EH (cell line): ENCODE measurements at places on chromosomes 12 and 14.
A peak's percentile ranks its signal among the peaks of the same experiment; 100 is the strongest.

DNA sequence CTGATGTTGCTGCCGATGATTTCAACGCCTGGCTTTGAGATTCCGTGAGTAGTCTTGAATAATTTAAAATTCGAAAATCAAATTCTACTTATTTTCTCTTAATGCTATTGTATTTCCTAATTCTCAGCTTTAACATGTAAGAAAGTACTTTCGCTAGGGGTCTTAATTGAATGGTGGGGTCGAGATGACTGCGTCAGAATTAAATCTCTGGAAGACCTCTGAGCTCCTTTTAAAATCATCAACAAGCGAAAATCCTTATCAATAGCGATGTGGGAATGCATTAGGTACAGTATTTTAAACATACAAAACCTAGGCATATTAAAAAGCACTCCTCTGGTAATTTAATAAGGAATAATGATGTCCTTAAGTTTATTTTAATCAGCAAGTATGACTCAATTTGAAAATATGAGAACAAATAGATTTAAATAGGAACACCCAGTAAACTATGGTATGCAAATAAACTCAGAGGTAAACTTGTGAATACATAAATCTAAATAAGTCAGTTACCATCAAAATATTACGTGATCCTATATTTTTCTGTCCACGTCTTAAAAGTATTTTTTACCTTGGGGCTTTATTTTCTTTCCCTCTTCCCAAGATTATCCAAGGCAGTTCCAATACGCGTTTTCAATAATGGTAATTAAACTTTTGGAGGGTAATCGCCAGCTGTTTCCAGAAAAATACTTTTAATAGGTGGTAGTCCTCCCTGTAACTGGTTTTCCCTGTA is 1.4 kb downstream of the FOXA1 start:
- no peak for DNase-seq

GRCh38 chr12:57086493-57087009 is 2.4 kb upstream of the NAB2 start:
- peak; percentile 81 for DNase-seq

- peak; percentile 8 for DNase-seq
These were observed 25.9 kb upstream of the WNK1 start for GRCh38 chr12:726281-727140.

GRCh38 chr12:97267594-97268202 is 194.9 kb upstream of the RMST start:
- DNase-seq: no peak

DNA sequence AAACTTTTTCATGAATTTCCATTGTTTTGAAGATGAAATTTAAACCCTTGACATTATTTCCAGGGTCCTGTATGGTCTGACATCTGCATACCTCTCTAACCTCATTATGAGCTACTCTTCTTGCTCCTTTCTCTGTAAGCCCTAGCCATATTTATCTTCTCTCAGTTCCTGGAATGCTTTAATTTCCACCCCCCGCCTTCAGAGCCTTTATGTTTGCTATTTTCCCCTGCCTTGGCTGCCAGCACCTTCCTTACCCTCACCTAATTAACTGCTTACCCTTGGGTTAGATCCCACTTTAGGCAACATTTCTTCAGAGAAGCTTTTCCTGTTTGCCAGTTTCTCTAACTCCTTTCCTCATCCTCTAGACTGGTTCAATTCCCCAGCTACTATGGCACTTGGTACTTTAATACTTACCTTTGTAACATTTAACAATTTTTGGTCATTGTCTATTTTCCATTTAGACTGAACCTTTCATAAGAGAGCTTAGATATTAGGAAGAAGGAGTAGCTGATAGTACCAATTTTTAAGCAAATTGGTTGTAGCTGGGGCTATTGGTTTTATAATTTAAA is 6.0 kb downstream of the STYX start:
- DNase-seq: no peak

DNA sequence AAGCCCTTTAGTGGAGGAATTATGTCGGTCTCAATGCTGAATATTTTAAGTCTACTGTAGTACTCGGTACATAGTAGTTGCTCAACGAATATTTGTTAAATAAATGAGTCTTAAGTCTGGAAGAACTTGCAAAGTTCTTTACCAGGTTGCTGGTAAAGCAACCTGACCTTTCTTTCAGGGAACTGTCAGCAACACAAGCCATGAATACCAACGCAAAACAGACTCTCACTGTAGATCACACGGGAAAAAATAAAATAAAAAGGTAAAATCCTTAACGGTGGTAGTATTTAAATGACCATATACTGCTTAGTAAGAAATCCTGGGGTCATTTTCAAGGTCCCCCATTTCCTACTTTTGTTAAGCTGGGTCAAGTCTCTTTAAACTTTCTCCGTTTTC is 447 bp upstream of the NUBPL start:
- DNase-seq: no peak

DNA sequence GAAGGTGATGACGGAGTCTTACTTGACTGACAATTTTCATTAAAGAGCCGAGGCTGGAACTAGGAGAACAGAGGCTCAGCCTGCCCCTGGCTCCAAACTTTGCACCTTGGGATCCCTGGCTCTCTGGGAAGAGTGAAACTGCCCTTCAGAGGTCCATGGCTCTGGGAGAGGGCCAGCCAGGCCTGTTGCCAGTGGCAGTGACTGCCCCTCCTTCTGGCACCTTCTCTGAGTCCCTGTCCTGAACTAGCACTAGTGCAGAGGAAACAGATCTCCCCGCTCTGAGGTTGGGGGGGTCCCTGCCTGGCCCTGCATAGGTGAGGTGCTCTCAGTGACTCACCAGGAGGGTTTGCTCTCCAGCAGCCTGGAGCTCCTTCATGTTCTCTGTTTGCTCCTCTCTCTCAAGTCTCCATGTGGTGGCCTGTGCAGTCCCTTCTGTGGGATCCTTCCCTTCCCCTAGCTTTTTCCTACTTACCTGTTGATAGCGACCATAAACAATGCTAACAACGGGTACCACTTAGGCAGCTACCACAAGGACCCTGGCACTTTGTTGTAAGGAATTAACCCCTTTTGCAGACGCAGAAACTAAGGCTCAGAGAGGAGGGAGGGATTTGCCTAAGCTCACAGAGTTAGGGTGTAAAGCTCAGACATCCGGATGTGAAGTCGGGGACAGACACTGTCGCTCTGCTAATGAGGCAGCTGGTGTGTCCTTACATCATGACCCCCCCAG is 22.4 kb downstream of the FAM222A start:
- DNase-seq: no peak

DNA sequence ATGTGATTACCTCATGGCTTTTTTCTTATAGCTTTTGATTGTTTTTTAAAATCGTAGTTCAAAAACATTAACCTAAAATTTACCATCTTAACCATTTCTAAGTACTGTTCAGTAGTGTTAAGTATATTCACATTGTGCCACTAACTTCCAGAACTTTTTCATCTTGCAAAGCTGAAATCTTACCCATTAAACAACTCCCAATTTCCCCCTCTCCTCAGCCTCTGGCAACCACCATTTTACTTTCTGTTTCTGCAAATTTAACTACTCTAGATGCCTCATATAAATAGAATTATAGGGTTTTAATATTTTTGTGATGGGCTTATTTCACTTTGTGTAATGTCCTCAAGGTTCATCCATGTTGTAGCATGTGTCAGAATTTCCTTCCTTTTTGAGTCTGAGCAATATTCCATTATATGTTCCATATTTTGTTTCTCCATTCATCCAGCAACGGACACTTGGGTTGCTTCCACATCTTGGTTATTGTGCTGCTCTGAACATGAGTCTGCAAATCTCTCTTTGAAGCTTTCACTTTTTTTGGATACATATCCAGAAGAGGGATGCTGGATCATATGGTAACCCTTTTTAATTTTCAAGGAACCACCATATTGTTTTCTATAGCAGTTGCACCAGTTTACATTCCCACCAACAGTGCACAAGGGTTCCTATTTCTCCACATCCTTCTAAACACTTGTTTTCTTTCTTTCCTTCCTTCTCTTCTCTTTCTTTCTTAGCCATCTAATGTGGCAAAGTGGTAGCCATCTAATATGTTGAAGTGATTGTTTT is 5.0 kb downstream of the HIF1A start:
- DNase-seq: no peak

DNA sequence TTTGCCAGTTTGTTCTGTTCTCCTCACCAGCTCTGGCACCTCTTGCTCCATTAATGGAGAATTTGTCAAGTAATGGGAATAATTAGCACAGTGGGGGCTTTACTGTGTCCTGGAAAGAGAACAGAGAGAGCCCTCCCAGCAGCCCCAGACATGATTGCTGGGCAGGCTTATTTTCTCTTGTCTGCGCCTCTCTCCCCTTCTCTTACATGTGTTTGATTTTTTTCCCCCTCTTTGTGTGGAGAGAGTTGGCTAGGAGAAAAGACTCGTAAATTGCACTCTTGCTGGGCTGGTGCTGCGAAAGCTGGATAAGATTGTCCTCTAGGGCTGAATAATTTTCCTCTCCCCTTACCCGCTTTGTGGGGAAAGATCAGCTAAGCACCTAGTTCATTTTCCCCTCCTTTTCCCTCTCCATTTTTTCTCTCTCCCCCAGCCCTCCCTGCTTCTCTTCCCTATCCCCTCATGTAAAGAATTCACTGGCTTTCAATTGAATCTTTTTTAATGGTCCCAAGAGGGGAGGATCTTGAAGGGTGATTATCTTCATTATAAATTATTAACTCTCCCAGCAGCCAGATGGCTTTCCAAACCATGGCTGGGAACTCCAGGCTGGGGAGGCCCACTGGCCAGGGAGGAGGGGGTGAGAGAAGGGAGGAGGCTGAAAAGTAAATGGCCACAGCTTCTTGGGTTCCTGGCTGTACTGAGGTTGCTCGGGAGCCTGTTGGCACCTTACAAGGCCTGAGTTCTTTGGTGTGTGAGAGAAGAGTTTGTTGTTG is 62.2 kb downstream of the NRXN3 start:
- no peak for DNase-seq

- DNase-seq: no peak
These were observed 152.3 kb downstream of the ATXN7L3B start for GRCh38 chr12:74689929-74690328.

DNA sequence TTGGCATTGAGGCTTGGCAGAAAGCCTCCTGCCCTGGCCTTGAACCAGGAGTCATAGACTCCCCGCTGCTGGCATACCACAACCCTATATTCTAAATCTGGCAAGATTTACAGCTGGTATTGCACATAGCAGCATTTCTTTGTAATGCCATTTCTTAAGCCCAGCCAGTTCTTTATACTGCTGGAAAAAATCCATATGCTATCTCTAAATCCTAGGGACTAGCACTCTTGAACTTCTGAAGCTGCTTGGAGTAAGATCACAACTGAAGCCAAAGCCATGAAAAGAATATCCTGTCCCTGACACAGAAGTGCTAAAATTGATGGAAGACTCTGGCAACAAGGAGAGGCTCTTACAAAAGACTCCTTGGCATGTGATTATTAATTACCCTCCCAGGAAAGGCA is 89.3 kb downstream of the KCNC2 start:
- DNase-seq: no peak

DNA sequence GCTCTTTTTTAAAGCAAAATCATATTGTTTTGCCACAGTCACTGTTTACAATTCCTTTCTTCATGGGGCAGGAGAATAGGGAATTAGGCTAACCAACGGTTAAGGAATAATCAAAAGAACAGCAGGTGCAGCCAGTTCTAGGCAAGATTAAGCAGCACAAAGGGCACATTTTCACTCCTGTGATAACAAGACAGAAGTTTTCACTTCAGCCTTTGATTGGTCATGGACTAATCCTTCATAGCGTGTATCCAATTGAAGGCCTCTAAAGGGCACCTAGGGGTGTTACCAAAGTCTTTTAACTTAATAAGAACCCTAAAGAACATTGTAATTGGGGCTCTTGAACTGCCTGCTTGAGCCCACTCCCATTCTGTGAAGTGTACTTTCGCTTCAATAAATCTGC is 206.9 kb upstream of the AMIGO2 start:
- DNase-seq: no peak

- DNase-seq: no peak
These were observed 51.8 kb downstream of the ISCA2 start for GRCh38 chr14:74545386-74545785.

GRCh38 chr12:63042646-63043045 is 107.7 kb upstream of the PPM1H start:
- peak; percentile 16 for DNase-seq

GRCh38 chr12:45989287-45989686 is 1.1 kb downstream of the SCAF11 start:
- no peak for DNase-seq

GRCh38 chr12:169528-170370 is 44.2 kb downstream of the SLC6A12 start:
- DNase-seq: no peak

- DNase-seq: peak; percentile 2
These were observed 42.8 kb upstream of the CPSF6 start for GRCh38 chr12:69196302-69197288.

- DNase-seq: no peak
These were observed 97.2 kb downstream of the PTPRR start for GRCh38 chr12:70823182-70823976.

GRCh38 chr12:5715021-5715420 is 230.0 kb downstream of the ANO2 start:
- no peak for DNase-seq

GRCh38 chr14:68651652-68652432 is 141.0 kb downstream of the ZFP36L1 start:
- DNase-seq: peak; percentile 29

GRCh38 chr12:1474574-1475153 is 119.7 kb downstream of the FBXL14 start:
- peak; percentile 97 for DNase-seq

GRCh38 chr14:36773136-36773540 is 111.5 kb downstream of the PAX9 start:
- DNase-seq: peak; percentile 41

- DNase-seq: no peak
These were observed 79.9 kb downstream of the LLPH start for GRCh38 chr12:66050610-66051009.

- no peak for DNase-seq
These were observed 19.8 kb downstream of the HVCN1 start for GRCh38 chr12:110669193-110669502.

DNA sequence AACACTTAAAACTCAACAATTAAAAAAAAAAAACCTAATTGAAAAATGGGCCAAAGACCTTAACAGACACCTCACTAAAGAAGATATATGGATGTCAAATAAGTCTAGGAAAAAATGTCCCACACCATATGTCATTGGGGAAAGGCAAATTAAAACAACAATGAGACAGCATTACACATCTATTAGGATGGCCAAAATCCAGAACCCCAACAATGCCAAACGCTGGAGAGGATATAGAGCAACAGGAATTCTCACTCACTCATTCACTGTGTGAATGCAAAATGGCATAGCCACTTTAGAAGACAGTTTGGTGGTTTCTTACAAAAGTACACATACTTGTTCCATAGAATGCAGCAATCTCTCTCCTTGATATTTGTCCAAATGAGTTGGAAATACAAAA is 173.7 kb downstream of the SLC25A21 start:
- DNase-seq: peak; percentile 23

GRCh38 chr12:7460375-7461259 is 16.7 kb upstream of the CD163L1 start:
- DNase-seq: peak; percentile 55
